ENCODE measurements at places on chromosomes 4 and X.

DNA sequence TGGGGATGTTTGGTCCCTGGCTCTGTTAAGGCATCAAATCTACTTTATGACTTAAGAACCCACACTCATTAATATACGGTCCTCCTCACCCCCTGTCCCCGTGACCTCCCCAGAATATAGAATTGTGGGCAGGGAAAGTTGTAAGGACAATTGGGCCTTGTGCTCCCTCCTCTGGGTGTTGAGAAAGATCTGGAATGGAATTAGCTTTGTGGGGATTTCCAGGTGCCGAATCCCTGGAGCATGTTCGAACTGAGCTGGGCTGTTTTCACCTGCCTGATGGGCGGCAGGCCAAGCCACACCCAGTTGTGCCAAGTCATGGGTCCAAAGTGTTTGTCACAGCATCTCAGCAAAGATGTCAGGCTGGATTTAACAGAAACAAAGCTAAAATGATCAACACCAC is 349.3 kb upstream of the KLF3 start:
- DNase-seq, result no peak

GRCh38 chrX:103446665-103447302 is 70.4 kb downstream of the BEX3 start:
- DNase-seq, result peak; percentile 11

DNA sequence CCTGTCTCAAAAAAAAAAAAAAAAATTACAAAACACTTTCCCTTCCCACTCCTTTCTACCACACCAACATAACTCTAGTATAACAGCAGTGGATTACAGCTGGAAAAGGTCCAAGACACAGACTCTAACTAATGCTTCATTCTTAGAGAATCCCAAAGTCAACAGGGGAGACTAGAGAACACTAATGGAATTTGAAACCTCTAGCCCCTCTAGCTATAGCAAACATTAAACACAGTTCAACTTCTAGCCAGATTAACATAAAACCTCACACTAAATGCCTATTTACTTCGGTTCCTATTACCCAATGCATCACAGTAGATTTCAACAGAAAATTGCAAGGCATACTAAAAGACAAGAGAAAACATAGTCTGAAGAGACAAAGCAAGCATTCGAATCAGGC is 10.5 kb upstream of the DHX15 start:
- peak; percentile 15 for DNase-seq

- DNase-seq, result no peak
These were observed 83.8 kb upstream of the LCORL start for GRCh38 chr4:18105030-18106011.

DNA sequence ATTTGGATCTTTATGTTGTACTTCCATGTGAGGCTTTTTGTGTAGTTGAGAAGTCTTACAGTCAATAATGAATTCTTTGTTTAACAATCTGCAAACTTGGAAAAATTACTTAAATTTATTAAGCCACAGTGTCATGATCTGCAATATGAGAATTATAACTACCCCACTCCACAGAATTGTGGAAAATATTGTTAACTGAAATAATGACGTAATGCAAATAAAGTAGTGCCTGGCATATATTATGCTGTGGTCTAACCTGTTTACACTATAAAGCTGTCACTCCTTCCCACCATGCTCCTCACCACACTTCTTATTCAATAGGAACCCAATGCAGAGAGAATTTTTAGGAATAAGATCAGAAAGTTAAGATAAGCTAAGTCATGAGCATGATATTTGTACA is 632.1 kb upstream of the GALNTL6 start:
- no peak for DNase-seq
